NCI-H2029 treated with DMSO at 0.1 percent for 48 hours (cell line): ENCODE measurements at places on chromosomes 1 and 21.

- no peak for DNase-seq
These were observed 9.1 kb downstream of the ASPM start for GRCh38 chr1:197137322-197137721.

- no peak for DNase-seq
These were observed 98.2 kb upstream of the C1orf87 start for GRCh38 chr1:60171801-60172200.

DNA sequence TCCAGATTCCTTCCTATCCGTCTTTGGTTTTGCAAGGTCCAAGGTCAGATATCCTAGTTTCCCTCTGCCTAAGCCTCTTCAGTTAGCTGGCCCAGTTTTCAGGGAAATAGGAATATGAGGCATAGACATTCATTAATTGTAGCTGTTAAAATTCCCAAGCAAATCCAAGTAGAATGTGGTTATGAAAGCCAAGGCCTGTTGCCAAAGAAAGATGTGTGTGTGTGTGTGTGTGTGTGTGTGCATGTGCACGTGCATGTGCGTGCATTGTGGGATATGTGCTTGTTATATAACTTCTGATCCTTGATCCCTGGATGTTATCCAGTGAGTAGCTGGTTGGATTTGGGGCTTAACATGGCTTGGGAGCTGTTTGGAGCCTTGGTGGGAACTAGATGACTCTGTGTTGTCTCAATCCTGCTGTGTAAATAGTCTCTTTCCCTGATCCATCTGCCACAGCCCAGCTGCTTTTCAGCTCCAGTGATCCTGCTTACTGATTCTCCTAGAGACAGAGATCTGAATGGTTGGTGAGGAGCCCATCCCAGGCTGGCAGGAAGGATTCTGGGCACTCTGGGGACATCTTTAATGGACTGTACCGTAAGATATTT lies 70.6 kb upstream of the GCLM start:
- DNase-seq, result peak; percentile 41

DNA sequence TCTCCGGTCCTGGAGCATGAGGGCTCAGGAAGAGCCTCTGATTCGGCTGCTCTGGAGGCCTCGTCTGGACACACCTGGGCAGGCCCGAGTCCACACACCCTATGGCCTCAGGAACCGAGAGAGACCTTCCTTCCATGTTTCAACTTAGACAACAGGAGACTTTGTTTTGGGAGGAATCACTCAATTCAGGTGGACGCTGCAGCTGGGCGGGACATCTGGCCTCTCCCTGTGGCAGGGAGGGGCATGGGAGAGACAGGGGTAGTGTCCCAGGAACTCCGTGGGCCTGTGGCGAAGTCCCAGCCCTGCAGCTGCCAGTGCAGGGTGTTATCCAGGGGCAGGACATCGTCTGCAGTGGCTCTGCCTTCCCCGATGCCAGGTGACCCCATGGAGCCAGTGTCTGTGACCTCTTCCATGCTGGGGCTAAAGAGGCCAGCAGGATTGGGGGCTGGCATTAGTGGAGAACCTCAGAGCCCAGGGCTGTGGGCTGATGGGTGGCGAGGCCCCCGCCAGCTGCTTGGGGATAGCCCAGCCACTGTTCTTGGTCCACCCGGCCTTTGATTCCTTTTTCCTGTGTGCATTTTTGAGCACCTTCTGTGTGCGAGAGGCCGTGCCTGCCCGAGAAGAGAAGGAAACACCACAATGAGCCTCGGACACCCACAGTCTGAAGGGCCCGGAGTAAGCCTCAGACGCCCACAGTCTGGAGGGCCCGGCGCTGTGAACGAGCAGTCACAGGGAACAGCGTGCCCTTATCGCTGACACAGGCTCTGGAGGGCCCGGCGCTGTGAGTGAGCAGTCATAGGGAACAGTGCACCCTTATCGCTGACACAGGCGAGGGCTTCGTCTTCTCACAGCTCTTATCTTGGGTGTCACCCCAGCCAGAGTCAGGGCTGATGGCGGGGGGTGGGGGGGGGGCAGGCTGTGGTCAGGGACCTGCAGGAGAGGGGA lies 6.2 kb downstream of the COL18A1 start:
- DNase-seq, result no peak

- no peak for DNase-seq
These were observed 23.9 kb downstream of the CACHD1 start for GRCh38 chr1:64493831-64494230.

GRCh38 chr1:81113688-81114087 lies 687.0 kb upstream of the ADGRL2 start:
- no peak for DNase-seq

DNA sequence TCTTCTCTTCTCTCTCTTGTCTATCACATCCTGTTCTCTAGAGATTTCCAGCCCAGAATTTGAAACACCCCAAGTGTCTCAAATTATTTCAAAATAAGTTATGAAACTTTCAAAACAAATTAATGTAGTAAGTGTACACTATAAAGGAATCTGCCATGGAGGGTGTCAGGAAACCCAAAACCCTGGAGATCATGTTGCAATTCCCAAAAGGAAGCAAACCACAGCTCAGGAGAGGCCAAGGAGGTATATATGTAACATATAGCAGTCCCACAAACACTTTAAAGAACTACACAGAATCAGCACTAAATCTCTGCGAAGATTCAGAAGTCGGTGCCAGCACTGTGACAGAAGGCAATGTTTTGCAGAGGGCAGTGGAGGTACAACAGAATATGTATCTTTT lies 26.6 kb downstream of the PTPN14 start:
- no peak for DNase-seq

DNA sequence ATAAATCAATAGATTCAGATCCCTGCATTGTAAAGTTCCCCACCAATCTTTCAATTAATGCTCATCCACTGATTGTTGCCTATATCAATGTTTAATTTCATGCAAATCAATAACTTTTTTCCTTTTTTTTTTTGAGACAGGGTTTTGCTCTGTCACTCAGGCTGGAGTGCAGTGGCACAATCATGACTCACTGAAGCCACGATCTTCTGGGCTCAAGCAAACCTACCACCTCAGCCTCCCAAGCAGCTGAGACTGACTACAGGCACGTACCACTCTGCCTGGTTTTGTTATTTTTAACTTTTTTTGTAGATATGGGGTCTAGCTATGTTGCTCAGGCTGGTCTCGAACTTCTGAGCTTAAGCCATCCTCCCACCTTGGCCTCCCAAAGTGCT lies 25.7 kb downstream of the DIO1 start:
- no peak for DNase-seq

- no peak for DNase-seq
These were observed 127.7 kb upstream of the AJAP1 start for GRCh38 chr1:4526747-4527146.

- DNase-seq, result no peak
These were observed 422.7 kb downstream of the KIF26B start for GRCh38 chr1:245577191-245578157.

DNA sequence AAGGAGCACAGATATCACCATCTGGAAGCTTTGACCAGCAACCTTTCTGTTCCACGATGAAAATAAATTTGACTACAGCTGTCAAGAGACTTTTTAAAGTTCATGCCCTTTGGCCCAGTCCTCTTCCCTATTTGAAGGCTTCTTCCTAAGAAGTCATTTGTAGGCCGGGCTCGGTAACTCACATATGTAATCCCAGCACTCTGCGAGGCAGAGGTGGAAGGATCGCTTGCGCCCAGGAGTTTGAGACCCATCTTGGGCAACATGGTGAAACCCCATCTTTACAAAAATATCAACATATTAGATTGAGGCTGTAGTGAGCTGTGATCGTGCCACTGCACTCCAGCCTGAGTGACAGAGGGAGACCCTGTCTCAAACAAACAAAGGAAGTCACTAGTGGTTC lies 58.3 kb upstream of the IFFO2 start:
- no peak for DNase-seq

DNA sequence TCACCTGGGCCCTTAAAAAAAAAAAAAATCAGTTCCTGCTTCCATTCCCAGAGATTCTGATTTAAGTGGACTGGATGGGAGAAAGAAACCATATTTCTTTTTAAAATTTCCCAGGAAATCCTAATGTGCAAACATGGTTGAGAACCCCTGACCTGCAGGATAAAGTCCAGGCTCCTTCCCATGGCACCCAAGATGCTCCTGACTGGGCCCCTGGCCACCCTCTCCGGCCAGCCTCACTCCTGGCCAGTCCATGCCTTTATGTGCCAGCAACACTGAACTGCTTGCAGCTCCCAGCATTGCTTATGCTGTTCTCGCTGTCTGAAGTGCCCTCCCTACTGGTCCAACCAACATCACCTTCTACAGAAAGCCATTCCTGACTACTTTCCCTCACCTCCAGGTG lies 93.9 kb downstream of the TEX35 start:
- DNase-seq, result no peak

GRCh38 chr21:31257265-31257664 lies 86.8 kb downstream of the TIAM1 start:
- no peak for DNase-seq

DNA sequence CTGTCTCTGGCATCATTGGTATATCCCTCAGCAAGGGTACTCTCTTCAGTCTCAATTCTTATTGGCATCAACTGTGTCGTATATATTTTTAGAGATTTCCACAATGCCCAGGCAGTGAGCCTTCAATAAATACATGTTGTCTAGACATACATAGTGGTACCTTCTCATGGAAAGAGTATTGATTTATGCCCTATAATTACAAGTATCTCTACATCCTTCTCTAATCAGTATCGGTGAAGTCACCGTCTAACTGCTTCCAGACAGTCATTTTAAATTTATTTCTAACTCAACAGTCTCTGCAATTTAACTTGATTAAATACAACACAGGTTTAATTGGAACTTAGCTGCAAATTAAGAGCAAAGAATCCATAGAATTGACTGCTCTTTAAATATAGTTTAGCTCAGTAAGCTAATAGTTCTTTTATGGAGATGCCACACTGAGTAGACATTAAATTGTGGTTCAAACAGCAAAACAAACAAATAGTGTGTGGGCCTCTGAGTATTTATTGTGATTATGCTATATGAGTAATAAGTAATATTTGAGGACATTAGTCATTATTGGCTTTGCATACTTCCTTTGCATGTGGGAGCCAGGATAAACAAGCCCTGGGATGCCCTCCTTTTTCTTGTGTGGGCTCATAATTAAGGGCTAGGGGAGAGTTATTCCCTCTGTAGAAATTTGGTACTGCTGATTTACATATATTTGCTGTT lies 126.9 kb upstream of the DUSP10 start:
- DNase-seq, result no peak

DNA sequence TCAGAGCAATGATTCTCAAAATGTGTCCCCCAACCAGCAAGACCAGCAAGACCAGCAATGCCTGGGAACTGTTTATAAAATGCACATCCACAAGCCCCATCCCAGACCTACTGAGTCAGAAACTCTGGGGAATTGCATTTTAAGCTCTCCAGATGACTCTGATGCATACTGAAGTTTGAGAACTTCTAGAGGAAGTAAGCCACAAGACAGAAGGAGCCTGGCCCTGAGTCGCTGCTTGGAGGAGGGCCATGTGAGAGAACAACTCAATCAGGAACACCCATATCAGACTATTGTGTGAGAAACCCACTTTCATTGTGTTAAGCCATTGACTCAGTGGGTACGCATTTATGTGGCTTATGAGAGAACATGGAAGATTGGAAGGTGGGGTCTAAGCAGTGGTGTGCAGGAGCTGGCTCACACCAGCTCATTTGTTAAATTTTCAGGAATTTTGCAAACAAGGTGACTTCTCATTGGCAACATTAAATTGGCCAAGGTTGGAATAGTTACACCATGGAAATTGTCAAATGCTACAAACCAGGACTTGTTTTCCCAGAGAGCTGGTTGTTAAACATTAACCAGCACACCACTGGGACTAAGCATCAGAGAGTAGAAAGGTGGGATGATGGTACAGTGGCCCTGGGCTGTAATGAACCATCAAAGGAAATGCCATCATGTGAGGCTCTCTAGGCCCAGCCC lies 38.9 kb downstream of the ATP1A1 start:
- DNase-seq, result no peak

DNA sequence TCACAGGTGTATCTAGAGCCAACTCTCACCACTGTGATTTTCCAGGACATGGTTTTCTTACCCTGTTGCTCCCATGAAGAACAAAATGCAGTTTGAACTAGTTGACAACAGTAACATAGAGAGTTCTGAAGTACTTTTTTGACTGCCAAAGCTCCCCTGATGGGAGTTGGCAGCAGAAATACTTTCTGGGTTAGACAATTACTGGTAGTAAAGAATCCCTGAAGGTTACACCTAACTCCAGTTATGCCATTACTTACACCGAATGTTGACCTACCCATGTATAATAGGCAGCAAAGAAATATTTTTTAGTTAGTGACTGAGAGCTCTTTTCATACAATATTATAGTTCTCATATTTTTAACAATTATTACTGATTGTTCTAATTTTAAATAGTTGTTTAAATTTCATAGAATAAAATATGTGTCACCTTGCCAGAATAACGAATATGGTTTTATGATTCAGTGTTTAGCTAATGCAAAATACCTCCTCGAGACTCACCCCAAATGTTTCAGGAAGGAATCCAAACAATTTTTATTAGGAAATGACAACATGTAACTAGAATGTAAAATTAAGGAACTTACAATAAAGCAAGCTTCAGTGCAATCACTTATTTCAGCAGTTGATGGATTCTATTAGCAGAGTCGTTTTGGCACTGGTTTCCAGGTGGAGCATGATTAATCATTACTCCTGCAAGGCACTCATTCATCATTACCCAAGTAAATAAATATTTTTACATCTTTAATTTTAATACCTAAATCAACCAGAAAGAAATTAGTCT lies 237.6 kb downstream of the MRPL39 start:
- DNase-seq, result no peak

GRCh38 chr1:232872738-232873137 lies 67.5 kb downstream of the MAP10 start:
- DNase-seq, result no peak

DNA sequence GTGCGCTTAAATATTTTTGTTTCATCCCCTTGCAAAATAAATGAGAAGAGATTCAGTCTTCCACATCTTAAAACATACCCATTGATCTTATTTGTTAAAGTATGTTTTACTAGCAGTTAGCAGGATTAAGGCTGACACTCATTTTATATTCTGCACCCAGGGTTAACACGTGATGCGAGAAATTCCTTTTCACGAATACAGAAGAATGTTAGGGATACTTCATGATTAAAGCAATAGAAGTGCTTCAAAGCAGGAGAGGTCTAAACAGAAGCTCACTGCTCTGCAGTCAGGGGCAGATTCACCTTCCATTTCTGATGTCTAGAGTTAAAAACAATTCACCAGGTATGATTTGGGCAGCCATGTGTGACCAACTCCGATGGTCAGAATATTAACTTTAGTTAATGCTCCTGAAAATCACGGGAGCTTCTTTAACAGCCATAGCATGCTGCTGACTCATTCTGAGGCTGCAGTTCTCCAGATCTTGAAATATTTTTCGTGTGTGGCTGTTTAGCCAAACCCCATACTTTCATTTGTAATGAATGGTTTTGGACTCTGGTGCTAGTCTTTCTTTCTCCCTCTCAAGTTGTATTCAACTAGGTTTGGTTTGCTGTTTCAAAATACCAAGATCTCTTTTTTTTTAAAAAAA lies 19.7 kb downstream of the BCAR3 start:
- no peak for DNase-seq

DNA sequence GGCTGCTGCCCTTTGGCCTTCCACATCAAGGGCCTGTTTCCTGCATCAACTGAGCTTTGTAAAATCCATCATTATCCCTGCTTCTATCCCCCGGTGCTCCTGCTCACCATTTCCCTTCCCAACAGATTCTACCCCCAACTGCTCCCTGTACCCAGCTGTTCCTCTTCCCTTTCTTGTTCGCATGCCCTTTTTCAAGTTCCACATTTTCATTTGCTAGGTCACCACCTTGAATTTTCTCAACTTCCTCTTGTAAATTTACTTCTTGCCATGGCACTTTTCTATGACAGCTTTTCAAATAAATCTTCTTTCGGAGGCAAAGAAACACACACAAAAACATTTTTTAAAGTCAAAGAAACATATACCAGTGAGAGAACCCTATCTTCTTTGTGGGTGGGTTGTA lies 330.5 kb upstream of the ADGRL2 start:
- no peak for DNase-seq

- DNase-seq, result no peak
These were observed 52.4 kb upstream of the BCL10 start for GRCh38 chr1:85328713-85329397.
